ENCODE measurements at places on chromosomes 16 and 17.

GRCh38 chr16:22670551-22671041 lies 143.4 kb upstream of the HS3ST2 start:
- no peak for DNase-seq

- DNase-seq = no peak
Observed at GRCh38 chr17:901191-901950, 78.2 kb downstream of the NXN start.

DNA sequence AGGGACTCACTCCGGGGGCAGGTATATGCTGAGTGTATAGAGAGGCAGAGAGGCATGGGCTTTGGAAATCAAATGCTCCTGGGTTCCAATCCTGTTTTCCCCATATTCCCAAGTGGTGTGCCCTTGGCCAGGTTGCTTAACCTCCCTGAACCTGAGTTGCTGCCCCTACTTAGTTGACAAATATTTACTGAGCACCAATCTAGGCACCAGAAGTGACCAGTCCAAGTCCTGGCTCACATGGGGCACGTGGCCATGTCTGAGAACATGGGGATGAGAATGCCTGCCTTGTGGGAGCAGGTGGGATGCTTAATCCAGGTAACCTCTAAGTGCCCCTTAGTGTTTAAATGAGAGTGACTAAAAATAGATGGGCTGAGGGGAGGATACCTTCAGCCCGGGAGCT lies 4.2 kb downstream of the SOCS3 start:
- no peak for DNase-seq

DNA sequence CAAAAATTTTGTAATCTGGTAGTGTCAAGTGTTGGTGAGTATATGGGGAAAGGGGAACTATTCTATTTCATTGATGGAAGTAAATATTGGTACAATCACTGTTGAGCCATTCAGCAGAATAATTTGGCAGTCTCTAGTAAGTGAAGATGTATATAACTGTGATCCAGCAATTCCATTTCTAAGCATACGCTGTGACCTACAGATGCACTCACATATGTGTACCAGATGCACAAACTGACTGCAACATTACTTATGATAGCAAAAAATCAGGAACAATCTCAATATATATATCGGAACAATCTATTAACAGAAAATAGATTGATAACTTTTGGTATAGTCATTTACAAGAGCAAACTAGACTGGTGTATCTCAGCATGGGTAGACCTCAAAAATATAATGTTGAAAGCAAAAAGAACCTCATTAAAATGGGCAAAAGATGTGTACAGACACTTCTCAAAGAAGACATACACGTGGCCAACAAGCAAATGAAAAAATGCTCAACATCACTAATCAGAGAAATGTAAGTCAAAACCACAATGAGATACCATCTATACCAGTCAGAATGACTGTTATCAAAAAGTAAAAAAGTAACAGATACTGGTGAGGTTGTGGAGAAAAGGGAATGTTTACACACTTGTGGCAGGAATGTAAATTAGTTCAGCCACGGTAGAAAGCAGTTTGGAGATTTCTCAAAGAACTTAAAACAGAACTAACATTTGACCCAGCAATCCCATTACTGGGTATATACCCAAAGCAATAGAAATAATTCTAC lies 20.7 kb downstream of the ADAP2 start:
- no peak for DNase-seq

- no peak for DNase-seq
Observed at GRCh38 chr17:81567191-81567590, 15.0 kb upstream of the FAAP100 start.

DNA sequence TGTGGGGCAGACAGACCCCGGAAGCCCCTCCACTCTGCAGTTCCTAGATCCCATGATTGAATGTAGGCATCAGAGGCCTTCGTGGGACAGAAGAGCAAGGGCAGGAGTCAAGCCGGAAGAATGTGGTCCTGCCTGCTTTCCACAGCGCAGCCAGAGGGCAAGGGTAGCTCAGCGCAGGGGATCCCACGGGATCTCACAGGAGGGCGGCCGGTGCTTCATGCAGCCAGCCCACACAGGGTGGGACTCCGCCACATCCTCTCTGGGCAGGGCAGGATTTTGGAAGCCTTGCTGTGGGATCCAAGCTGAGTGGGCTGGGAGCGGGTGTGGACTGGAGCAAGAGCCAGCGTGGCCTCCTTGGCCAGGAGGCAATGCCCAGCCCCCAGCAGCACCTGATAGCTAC lies 13.0 kb downstream of the KATNB1 start:
- no peak for DNase-seq
